Right cardiac atrium (tissue), 5 donors: ENCODE measurements at places on chromosomes 1 and 21.

- no peak for DNase-seq
These were observed 116.1 kb upstream of the GORAB start for GRCh38 chr1:170415710-170416372.

DNA sequence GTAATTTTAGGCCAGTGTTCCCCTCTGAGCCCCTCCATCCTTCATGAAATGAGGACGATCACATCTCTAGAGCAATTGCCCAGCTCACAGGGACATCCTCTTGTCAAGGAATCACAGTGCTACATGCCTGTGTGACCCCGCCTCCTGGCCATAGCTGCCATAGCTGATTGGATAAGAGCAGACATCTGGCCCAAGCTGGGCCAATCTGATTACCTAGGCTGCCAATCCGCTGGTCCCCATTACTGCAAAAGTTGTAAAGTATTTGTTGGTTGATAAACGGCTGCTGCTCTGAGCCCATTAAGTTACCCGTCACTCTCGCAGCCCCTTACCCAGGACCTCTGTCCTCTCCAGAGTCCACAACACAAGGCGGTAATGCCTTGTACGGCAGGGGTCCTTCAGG lies 8.3 kb downstream of the NT5C1A start:
- DNase-seq, result no peak

DNA sequence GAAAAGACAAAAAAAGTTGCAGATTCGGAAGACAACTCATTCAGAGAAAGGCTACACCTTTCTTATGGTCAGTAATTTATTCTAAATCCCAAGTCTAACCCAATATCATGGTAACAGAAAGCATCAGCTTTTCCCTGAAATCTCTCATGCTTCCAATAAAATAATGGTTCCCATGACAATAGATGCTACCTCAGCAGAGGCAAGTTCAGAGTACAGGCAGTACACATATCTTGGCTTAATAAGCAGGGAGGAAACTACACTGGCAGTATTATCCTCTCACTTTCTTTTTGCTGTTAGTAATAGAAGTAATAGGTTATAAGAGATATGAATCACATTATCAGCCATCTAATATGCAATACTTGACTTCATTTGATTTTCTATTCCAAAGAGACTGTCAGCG lies 137.1 kb downstream of the DPYD start:
- DNase-seq, result no peak

DNA sequence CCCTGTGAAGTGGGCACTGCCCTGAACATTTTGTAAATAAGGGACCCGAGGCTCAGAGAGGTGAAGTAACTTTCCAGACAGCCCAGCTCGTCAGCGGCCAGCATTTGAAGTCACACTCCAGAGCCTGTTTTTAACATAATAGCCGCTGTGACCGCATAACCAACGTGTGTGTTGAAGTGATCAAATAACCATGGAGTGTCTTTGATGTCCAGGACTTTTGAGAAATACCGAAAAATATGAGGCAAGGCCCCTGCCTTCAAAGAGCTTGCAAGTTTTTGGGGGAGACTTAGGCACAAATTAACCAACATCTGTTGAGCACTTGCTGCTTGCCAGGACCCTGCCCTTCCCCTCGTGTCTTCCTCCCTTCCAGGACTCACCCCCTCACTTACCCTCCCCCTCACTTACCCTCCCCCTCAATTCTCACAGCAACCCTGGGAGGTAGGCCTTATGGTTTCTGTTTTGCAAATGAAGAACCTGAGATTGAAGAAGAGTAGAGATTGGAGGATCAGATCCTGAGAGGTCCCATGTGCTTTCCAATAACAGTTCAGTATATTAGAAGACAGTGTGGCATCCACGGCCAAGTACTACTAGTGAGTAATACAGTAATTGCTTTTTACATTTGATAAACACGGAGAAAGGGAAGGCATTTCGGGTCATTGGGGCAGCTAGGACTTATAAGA lies 1.3 kb upstream of the SLC16A1 start:
- DNase-seq, result no peak

GRCh38 chr1:227900571-227901051 lies 47.1 kb downstream of the WNT9A start:
- DNase-seq, result no peak

DNA sequence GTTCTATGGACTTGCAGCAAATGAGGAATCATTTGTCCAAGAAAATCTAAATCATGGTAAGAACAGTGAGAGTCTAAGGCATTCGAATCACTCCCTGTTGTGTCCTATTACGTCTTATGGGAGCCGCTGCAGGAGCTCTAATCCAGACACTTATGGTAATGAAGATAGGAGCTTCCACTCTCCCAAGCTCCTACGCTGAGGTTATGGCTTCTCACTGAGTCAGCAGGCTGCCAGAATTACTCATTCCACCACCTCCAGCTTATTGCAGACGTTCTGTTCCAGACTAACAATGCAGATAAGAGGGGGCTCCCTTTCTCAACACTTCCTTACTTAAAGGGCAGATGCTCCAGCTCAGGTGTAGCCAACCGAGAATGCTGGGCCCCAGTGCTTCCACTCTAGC lies 212.6 kb downstream of the GREM2 start:
- DNase-seq, result no peak
